ENCODE measurements at places on chromosomes 1 and 21.

DNA sequence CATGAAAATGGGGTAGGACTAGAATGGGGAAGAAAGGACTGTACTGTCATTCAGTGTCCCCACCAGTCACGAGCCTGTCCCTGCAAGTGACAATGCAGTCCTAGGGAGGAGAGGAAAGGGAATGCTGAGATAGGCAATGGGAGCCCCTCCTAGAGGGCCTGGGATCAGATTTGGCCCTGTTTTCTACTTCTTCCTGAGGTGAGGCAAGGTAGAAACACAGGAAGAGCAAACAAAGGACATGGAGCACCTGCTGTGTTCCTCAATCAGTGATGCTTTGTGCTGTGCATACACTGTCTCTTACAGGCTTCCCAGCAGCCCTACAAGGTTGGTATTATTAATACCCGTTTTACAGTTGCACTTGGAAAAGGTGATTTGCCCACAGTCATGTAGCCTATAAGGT, 6.1 kb downstream of the FABP3 start:
- DNase-seq: no peak

GRCh38 chr1:157019457-157019856, 26.1 kb downstream of the ARHGEF11 start:
- DNase-seq: no peak

DNA sequence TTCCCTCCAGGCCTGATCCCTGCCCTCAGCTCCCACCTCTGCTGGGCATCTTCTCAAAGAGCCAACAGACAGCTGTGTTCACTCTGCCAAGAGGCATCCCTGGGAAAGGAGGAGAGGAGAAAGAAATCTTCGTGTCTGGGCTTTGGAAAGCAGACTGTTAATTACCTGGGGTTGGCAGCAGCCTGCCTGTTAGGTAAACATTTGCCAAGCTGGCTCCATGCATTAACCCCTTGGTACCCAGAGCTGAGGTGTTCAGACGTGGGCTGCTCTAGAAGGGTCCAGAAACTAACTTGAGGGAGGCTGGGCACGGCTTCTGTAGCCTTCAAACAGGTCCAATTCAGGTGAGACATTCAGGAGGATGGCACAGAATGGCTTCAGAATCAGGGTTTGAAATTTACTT, 8.7 kb upstream of the EXTL1 start:
- DNase-seq: no peak

- no peak for DNase-seq
These were observed 81.9 kb downstream of the CASZ1 start for GRCh38 chr1:10714337-10715114.

DNA sequence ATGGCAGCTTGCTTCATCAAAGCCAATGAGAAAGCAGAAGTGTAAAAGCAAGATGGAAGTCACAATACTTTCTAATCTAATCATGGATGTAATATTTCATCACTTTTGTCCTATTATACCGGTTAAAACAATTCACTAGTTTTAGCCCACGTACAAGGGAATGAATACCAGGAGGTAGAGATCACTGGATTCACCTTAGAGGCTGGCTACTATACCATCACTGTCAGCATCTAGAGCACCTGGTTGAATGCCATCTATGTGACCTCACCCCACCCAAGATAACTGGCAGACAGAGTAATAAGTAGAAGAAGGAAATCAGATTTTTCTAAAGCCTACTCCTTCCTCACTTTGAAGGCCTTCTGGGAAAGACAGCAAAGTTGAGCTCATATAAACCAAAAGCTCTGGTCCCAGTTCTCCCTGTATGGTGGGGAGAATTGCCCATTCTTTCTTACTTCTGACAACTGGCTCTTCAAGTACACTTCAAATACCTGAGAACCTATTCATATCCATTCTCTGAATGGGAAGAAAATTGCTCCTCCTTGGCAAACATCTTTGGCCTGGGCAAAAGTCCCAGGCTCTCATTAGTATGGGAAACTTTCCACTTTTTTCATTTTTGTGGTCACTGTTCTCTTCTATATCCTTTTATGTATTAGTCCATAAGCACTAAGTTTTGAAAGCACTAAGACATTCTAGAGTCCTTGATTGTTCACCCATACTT, 24.8 kb downstream of the HSD3B1 start:
- no peak for DNase-seq

DNA sequence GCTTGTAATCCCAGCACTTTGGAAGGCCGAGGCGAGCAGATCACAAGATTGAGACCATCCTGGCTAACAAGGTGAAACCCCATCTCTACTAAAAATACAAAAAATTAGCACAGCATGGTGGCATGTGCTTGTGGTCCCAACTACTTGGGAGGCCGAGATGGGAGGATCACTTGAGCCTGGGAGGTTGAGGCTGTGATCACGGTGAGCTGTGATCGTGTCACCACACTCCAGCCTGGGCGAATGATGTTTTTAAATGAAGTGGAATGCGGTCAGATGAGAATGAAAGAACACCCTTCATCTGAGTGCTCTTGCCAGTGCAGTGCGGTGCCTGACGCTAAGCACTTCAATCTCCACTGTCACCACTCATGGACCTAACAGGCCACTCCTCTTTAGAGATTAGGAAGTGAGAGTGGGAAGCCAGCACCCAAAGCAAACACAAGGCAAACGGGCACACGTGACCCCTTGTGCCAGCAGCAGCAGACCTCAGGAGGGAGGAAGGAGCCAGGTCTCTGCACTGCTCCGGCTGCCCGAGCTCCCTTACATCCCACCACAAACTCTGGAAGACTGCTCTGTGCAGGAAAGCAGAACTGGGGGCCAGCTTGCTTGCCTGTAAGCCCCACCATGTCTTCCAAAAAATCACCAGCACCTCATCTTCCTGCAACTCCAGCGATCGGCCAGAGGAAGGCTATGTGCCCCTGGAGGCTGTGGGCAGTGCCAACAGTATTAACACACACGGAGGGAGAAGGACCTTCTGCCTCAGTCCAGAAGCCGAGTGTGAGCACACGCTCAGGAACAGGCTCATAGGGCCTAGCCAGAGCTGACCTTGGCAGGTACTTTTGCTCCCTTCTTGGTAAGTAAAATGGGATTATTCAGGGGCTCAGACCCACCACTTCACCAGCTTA, 9.7 kb downstream of the CTNNBIP1 start:
- DNase-seq: no peak

DNA sequence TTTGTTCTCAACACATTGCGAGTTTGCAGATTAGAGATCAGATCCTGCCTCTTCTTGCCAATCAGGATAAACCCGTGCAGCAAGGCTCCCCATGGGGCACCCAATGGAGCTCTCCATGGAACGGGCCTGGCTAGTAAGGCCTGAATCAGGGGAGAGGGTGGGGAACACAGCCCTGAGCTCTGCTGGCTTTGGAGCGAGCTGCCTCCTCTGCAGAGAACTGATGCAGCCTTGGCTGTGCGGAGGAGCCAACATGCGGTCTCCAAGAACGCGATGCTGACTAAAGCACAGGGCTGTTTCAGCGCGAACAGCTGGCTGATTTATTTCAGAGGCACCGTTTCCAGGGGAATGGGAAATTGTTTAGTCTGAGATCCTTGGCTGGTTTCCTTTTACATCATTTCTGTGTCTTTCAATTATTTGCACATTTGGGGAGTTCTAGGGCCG, 139.7 kb downstream of the TSEN15 start:
- DNase-seq: no peak

- DNase-seq: no peak
These were observed 43.3 kb upstream of the TSNAX start for GRCh38 chr1:231485029-231485784.

GRCh38 chr21:34733852-34734251, 65.1 kb downstream of the CLIC6 start:
- no peak for DNase-seq
